ENCODE measurements at places on chromosomes 13 and 19.

DNA sequence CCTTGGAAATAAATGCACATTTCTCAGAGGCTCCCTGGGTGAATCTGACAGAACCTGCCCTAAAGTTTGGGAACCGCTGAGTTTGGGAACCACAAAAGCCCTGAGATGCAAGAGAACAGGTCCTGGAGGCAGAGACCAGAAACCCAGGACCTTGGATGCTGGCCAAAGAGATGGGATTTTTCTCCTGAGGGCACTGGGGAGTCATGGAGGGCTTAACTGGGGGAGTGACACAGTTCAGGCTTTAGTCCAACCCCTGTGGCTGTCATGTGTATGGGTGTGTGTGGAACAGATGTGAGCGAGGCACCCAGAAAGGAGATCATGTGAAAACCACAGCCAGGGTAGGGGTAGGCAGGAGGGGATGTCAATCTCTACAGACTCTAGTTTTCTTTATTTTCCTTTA lies 3.9 kb upstream of the NCCRP1 start:
- DNase-seq = no peak

DNA sequence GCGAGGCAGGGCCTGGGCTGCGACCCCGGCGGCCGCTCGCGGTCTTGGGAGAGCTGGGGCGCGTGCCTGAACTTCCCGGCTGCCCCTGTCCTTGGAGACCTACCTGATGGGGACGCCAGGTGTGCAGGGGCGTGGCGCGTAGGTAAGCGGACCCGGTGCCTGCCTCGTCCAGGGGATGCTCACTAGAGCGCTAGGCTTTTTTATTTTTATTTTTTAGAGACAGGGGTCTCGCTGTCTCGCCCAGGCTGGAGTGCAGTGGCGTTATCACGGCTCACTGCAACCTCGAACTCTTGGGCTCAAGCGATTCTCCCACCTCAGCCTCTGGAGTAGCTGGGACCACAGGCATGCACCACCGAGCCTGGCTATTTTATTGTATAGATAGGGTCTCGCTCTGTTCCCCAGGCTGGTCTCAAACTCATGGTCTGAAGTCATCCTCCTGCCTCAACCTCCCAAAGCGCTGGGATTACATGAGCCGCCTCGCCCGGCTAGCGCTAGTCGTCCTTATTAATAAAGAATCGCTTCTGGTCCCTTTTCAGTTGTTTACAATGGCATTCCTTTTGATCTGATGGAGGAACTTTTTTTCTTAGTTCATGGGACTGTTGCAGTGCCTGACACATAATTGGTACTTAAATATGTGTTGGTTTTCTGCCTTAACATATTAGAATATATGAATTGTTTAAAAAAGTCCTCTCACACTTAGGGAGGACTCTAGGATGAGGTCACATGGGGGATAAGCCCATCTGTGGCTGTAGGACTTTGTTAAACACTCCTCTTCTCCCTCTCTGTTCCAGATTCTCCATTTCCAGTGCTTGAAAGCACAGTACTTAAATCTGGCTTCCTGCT lies 812 bp downstream of the DPY19L3 start:
- no peak for DNase-seq

DNA sequence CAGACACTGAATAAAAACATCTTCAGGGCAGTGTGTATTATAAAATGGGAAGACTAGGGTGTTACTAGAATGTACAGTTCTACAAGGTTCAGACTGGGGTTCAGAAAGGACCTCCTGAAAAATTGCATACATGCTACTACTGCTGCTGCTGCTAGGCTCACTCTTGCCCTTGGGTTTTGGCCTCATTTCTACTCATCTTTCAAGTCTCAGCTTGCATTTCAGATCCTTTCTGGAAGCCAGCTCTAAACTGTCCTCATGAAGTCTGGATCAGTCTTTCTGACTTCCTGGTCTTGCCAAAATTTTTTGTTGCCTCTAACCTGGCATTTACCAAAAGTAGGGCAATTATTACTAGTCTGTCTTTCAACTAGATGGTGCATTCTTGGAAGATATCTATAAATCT lies 393.3 kb downstream of the DIAPH3 start:
- DNase-seq = no peak

GRCh38 chr19:33458807-33459206 lies 62.8 kb downstream of the PEPD start:
- DNase-seq = no peak

GRCh38 chr19:21101521-21102242 lies 19.7 kb downstream of the ZNF714 start:
- no peak for DNase-seq

DNA sequence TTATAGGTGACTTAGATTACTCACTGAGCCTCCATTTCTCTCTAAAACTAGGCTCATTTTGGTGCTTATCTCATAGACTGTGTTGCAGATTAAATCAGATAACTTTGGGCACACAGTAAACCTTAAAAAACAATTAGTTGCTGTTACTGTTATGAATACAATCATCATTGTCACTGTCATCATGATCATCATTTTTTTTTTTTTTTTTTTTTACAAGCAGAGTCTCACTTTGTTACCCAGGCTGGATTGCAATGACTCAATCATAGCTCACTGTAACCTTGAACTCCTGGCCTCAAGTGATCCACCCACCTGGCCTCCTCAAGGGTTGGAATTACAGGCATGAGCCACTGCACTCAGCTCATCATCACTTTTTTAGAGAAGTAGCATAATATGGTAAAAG lies 60.0 kb downstream of the VWA8 start:
- DNase-seq = no peak

- DNase-seq = no peak
Observed at GRCh38 chr13:23852351-23852750, 36.8 kb downstream of the MIPEP start.

DNA sequence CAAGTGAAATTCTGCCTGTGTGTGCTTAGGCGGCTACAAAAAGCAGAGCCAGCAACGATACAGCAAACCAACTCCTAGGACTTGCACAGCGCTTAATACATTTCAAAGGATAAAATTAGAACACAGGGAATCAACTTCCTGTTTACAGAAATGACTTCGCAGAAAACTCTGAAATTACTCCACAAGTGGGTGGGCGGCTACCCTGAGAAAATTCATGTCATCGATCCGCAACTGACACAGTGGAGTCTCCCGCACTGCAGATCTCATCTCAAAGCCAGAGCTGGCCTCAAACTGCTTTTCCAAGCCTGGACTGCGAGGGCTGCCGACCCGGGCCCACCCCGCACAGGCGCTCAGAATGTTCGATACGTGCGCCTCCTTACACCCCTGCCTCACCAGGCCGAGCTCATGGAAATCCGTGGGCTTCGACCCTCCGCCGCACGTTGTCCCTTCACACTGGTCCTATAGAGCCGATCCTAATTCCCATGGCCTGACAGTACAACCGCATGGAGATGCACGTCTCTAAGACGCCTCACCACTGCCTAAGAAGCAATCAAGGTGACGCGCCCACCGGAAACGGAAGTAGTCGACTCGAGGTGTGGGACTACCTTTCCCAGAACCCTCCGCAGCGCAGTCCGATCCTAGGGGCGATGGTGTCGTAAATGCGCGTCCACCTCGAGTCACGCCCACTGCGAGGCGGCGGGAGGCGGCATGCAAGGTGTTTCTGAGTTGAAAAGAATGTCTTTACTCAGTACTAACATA lies at the start of gene ZNF229:
Gene ZNF229 (minus strand): TSS at position 557 of the 759 bp plus-strand sequence. CDS start 5,625 bp downstream, outside the sequence.
- peak; percentile 8 for DNase-seq

DNA sequence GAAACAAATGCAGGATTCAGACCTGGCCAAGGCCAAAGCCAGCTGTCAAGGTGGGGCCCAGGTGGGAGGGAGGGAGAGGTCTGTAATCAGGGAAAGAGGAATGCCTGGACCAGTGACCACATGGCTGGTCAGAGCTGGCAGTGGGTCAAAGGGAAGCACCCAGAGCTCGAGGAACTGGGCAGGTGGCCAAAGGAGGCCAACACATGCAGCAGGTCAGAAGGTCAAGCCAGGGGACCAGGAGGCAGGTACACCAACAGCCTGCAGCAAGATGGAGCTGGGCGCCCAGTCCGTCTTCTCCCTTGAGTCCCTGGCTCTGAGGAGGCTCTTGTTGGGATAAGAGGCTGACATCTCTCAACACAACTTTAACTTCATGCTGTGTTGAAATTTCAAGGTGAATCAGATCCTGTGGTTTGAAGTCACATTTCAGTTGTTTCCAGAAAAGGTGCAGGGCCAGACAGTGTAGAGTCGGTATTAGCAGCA lies 17.1 kb downstream of the GPATCH1 start:
- no peak for DNase-seq

DNA sequence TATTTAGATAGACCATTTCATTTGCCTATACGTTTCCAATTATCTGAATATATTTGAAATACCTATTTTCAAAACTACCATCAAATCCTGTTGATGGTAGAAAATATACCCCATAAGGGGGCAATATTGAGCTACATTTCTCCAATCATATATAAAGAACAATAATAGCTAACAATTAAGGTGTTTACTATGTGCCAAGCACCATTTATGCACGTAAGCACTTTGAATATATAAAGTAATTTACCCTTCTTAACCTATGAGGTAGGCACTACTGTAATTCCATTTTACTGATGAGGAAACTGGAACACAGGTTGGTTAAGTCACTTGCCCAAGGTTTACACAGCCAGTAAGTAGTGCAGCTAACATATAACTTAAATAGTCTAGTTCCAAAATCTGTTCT lies 79.2 kb downstream of the UBL3 start:
- peak; percentile 42 for DNase-seq

DNA sequence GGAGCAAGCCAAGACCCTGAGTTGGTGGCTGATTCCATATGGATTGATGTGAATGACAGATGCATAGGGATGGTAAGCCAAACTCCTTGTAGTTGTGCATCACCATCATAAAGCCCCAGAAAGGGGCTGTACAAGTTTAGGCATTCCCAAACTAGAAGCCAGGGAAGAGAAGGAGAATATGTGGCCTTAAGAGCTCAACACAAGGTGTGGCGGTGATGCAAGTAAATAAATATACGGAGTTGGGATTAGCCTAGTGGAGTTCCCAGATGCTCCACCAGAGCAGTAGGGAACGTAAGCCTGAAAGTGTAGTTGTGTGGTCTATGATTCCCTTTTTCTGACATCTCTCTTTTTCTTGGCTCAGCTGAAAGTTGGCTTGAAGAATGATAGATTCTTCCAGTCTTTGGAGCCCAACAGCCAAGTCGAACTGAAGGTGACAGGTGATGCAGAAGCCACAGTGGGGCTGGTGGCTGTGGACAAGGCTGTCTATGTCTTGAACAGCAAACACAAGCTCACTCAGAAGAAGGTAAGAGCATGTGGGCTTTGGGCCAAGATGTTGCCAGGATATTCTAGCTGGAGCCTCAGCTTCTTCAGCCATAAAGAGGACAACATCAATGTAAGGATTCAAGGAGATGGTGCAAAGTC lies 30.1 kb downstream of the RDH8 start:
- DNase-seq = no peak

GRCh38 chr19:45025264-45025663 lies 13.6 kb upstream of the CLASRP start:
- DNase-seq = no peak

DNA sequence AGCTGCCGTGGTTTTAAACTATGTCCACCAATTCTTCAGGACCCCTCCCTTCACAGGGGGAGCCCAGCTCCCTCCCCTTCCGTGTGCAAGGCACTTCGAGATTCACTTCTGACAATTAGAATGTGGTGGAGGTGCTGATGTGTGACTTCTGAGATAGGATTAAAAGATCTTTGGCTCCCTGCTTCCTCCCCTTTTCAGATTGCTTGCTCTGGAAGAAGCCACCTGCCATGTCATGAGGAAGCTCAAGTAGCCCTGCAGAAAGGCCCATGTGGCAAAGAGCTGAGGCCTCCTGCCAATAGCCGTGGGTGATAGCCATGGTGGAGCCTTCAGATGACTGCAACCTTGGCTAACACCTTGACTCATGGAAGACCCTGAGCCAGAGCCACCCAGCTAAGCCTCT lies 204.9 kb downstream of the COL4A1 start:
- no peak for DNase-seq

DNA sequence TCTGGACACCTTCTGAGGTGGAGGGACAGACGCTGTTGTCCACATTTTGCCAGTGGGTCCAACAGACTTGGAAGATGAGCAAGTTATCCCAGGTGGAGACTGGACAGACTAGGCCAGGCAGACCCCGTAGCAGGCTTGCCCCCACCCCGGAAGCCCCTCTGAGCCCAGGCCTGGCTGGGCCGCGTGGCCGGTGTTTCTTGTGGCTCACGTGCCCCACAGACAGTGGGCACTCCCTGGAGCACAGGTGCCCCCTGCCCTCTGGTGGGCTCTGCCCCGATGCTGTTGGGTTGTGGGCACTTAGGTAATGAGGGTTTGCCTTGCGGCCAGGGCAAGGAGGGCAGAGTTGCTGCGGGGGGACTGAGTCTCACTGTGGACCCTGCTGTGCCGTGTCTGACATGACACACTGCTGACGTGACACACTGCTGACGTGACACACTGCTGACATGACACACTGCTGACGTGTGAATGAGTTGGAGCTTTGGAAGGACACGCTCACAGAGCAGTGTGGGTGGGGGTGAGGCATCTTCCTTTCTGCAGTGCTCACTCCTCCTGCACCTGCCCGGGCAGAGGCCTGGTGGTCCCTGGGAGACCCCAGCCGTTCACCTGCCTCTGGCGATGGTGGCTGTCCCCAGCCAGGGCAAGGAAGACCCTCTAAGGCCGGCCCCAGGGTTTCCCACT lies 25.1 kb downstream of the DOT1L start:
- no peak for DNase-seq

DNA sequence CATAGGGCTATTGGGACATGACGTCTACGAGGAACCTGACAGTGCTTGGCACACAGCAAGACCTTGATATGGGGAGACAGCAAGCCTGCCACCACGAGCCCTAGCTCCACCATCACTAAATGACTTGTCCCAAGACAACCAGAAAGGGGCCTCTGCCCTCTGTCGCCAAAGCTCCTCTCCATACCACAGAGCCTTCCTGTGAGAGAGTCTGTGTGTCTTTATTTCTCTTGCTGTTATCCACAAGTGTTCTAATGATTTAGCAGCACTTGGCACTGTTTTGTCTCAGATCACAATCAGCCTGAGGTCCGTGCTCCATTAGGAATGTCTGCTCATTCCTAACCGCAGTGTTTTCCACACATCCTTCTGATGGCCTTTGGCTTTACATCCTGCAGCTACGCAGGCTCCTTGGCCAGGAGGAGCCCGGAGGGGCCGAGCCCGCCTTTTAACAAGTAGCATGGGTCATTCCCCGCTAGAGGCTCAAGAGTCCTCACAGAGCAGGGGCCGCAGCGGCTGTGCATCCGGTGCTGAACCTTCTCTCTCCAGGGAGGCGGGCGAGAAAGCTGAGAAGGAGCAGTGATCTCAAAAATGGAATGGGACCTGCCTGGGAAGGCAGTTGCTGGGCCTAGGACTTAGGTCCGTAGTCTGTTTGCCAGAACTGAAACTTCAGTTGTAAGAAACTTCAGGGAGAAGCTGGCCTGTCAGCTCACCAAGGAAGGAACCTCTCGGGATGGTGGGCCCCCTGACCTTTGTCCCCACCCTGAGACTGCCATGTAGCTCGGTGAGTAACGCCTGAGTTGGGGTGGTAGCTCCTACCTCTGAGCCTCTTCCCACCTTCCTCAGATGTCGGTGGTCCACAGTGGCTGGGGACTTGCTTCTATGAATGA lies 61.1 kb upstream of the HMGB1 start:
- no peak for DNase-seq

- DNase-seq = no peak
Observed at GRCh38 chr13:102584434-102584833, 12.4 kb upstream of the TPP2 start.

GRCh38 chr19:35629332-35629633 lies 447 bp downstream of the RBM42 start:
- no peak for DNase-seq

Data from NCI-H1105 treated with DMSO at 0.1 percent for 48 hours (cell line).